ENCODE measurements at places on chromosomes 11 and 22.

DNA sequence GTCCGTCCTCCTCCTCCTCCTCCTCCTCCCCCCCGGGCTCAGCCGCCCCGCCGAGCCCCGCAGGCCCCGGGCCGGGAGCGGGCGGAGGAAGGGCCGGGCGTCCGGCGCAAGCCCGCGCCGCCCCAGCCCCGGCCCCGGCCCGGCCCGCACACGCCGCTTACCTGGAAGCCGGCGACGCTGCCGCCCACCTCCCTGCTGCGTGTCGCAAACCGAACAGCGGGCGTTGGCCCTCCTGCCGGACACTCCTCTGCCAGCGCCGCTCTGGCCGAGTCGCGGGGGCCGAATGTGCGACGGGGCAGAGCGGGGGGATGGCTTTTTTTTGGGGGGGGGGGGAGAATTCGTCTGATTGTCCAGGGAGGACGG is 1.1 kb downstream of the IGF2 start:
- DNase-seq = no peak

DNA sequence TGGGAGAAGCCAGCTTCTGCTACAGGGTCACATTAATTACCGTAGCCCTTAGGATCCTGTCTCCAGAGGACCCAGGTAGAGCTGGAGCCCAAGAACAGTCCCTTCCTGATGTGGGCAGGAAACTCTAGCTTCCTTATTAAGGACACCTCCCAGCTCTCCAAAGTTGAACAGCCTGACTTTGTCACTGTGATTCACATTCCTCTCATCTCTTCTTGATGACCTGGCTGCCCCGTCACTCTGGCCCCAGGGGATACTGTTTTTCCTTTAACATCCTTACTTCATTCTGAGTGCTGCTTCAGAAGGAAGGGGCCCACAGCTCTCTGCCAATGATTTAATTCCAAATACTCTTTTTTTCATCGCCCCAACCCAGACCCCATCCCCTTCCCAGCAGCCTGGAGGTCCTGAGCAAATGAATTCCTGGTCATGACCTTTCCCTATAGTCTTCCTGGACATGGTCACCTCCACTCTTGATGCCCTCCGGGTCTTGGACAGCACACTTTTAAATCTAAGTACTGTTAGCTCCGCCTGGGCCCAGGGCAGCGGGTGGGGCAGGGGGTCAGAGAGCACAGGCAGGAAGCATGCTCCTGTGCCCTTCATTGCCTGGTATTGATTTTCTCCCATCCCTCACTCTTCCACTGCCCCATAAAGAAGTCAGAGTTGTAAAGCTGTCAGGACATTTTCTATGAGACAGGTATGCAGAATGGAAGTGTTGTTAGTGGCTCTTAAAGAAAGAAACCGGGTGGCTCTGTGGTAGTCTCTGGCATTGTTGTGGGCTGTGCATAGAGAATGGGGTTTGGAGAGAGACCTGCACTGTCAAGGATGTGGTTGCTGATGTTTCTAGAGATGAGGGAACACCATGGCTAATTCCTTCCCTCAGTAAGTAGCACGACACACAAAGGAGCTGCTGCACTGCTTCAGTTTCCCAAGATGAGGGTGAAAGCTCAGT is 22.3 kb upstream of the SPON1 start:
- DNase-seq = no peak

DNA sequence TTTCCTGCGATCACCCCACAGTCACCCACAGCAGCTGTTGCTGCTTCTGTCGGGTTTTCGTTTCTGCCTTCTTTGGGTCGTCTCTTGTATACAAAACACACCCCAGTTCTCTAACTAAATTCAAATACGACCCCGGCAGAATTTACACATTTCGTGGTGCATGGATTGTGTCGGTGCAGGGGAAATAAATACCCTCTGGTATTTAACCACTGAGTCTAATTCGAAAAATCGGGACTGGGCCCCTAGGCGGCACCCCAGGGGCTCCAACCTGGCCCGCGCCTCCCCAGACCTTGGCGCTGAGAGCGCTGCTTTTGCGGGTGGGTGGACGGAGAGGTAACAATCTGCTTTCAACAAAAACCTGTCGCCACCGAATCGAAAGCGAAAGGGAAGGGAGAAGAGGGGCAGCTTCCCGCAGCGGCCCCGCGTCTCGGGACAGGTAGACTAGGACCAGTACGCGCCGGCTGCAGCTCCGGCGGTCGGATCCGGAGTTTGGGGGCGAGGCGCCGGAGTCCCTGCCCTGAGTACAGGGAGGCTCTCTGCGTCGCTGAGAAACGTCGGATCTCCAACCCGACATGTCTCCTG is 4.4 kb downstream of the ALX4 start:
- no peak for DNase-seq

DNA sequence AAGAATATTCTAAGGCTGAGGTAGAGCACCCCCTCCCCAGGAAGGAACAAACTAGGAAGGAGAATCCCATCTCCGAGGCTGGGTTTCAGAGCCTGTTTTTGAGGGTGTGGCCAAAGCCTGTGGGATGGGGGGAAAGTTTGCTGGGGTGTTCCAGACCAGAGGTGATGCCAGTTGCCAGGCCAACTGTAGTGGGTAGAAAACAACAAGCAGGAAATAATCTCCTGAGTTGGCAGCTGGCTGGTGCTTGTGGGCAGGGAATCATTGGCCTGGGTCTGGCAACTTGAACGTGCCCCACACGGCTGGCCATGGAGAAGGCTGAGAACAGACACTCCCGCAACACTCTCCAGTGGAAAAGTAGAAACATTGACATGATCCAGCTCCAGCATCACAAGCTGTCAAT is 385.6 kb downstream of the ETS1 start:
- DNase-seq = no peak

DNA sequence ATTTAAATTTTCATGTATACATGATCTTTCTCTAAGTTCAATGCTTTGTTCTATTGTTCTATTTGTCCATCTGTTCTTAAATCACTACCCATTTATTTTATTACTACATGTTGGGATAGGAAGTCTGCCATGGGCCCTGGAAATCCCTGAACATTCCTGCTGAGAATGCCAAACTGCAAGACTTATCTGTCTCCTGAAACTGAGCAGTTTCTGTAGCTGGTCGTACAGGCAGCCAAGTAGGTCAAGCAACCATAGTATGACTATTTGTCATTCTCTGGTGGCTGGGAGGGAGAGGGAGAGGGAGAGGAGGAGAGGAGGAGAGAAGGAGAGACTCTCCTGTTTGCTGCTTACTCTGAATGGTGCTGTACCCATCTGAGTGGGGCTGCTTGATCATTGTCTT is 82.8 kb upstream of the SNX19 start:
- no peak for DNase-seq

GRCh38 chr11:122598971-122599370 is 56.6 kb upstream of the UBASH3B start:
- no peak for DNase-seq

- DNase-seq = no peak
These were observed 655.1 kb upstream of the ARHGAP42 start for GRCh38 chr11:100031973-100032372.

DNA sequence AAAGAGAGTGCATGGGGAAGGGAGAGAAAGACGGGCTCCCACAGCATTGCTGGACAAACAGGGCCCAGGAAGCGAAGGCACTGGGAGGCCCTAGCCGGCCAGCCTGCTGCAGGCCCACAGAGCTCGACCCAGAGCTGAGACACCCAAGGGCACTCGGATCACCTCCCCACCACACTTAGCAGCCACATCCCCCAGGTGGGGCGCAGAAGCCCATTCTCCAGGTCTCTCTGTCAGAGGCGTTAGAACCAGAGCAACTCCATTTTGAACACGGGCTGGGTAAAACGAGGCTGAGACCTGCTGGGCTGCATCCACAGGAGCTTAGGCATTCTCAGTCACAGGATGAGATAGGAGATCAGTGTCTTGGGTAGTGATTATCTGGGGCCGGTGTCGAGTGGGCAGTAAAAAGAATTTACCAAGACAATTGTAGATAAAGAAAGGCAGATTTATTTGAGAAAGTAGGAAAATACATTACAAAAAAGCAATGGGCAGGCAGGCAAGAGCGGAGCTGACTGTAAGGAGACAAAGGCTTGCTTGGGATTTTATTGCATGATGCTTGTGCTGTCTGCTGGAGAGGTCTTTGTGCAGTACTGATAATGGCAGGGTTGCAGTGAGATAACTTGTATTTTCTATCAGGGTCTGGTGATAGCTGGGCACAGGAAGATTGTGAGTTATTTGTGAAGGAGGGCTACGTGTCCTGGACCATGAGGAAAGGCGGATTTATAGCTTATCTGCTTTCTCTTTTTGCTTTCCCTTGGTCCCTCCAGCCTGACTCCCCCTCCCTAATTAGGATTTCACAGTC is 13.4 kb upstream of the CAPN5 start:
- no peak for DNase-seq

DNA sequence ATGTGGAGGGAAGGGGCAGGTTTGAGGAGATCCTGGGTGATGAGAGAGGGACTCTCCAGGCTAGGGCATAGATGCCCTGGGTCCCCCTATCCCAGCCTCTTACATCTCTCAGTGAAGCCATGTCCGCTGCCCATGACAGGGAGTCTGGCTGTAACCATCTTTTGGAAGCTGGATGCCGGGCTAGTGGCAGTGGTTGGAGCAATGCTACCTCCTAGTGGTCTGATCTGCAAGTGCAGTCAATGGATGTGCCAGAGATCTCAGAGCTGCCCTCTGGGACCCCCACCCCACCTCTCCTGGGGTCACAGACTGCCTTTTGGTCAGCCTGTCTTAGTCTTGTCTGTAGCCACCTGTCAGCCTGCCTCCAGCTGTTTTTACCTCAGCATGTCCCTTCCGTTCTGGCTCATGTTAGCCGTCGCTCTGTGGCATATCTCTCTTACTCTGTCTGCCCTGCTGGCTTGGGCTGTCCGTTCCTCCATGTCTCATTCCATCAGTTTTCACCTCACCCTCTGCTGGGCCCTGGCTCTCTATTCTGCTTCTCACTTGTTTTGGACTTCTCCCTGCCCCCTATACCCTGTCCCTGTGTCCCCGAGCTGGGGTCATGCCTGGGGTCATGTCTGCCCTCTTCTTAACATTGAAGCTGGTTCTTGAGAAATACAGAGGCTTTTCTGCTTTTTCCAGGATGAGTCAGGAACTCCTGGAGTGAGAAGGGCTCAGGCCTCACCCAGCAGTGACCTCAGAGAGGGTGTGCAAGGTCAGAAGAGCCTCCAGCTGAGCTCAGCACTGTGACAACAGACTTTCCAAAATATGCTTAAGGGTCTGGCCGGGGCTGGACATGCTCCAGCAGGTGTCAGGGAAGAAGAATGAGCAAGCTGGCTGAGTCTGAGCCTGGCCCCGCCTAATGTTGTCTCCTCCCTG is 52.0 kb upstream of the THY1 start:
- DNase-seq = peak; percentile 65

- no peak for DNase-seq
These were observed 7.2 kb upstream of the NIPSNAP1 start for GRCh38 chr22:29587938-29588699.

DNA sequence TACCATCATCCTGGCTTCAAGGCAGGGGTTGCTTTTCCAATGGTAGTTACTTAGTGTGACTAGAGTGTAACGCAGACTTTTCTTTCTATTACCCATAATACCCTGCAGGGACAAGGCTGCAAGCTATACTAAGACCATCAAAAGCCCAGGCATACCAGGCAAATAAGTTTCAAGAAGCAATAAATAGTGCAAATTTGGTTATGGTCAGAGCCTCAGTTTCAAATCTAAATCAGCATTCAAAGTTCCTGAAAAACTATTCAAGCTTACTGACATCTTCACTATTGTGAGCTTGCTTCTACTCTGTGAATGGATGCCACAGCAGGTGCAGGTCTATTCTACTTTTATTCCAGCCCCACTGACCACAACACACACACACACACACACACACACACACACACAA is 2.5 kb upstream of the HBB start:
- DNase-seq = no peak

- no peak for DNase-seq
These were observed 87.0 kb downstream of the GRK3 start for GRCh38 chr22:25651332-25652085.

- no peak for DNase-seq
These were observed 5.2 kb downstream of the IRAG1 start for GRCh38 chr11:10688401-10688800.

DNA sequence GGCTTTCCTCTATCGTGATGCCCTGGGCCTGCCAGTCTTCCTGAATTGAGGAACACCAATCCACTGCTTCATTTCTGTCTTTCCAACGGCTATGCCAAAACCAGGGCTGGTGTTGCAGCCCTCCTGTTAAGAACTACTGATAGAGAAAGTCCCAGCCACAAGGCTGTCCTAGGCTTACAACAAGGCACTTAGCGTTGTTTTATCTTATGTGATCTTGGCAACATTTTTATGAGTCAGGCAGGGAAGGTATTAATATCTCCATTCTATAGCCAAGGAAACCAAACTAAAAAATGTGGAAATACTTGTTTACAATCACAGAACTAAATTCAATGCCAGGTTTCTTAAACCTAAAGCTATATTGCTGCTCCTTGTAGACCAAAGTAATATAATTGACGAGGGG is 89.9 kb upstream of the AMOTL1 start:
- no peak for DNase-seq

DNA sequence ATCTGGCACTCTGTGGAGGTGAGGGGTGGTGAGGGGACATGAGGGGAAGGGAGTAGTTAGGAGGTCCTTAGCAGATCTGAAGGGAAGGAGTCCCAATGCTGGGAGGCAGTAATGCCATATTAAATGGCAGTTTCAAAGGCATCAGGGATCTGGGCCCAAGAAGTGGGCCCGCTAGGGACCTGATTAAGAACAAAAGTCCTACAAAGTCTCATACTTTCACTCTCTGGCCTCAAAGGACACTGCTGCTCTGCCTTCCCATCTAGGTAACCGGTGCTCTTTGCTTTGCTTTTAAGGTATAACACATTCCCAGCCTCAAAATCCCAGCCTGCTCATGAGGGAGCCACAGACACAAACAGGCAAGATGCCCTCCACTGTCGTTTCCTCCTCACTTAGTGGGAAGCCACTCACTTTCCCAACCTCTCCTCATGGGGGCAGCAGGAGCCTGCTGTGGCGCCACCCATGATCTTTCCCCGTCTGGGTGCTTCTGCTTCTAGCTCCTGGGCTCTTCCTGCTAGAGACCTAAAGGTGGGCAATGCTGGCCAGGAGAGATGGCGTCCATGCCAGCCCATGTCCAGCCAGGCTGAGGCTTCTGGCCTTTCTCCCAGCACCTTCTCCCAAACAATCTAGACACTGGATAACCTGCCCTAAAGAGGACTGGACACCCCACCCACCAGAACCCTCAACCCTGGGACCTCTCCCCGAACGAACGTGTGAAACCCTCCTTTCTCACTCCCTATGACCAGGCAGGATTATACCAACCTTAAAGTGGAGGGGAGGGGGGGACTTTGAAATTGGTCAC is 68.3 kb downstream of the PLEKHA7 start:
- DNase-seq = peak; percentile 75

GRCh38 chr11:121814962-121815361 is 301.1 kb downstream of the BLID start:
- DNase-seq = no peak

Data from substantia nigra (tissue), 51 donors.